Activated B cell treated with CpG ODN at 0.5 μM for 24 hours (primary cell): ENCODE measurements at places on chromosomes 5 and 9. TPM values are rescaled to one million over a fixed set of nuclear protein-coding genes. Genes with fewer than 3 reads are reported as not detected.

- DNase-seq: no peak
Measured at GRCh38 chr9:3696368-3696767, 170.6 kb upstream of the RFX3 start.

DNA sequence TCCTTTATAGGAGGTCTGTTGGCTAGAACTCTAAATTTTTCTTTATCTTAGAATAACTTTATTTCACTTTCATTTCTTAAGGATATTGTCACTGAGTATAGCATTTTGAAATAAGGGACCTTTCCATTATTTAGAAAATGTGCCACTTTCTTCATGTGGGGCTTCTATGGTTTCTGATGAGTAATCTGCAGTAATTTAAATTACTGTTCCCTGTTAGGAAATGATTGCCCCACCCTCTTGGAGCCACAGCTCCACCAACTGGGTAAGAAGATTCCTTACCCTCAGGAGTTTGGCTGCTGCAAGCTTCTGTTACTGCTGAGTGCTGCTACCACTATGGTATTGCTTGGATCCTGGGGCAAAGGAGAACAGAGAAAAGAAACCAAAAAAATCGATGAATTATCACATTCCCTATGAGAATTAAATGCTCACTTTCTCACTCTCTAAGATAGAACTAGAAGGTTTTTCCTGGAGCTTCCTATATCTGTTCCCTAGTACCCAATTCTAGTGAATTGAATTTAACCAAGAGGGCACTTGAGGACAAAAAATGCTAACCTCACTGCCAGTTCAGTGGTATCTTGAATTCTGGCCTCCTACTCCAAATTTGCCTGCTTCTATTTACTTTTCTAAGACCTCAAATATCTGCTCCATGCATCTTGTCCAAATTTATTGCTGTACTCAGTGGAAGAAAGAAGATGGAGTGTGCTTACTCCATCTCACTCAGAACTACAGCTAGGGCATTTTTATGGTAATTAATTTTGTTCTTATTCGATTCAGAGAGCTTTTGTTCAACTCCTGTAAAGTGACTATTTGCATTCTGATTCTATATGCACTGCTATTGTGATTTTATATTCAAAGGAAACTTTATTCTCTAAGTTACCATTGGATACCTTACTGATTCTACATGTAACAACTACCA lies 2111.3 kb downstream of the MAT2B start:
- DNase-seq: no peak

- no peak for DNase-seq
Measured at GRCh38 chr9:110142868-110143481, 65.0 kb downstream of the C9orf152 start.

DNA sequence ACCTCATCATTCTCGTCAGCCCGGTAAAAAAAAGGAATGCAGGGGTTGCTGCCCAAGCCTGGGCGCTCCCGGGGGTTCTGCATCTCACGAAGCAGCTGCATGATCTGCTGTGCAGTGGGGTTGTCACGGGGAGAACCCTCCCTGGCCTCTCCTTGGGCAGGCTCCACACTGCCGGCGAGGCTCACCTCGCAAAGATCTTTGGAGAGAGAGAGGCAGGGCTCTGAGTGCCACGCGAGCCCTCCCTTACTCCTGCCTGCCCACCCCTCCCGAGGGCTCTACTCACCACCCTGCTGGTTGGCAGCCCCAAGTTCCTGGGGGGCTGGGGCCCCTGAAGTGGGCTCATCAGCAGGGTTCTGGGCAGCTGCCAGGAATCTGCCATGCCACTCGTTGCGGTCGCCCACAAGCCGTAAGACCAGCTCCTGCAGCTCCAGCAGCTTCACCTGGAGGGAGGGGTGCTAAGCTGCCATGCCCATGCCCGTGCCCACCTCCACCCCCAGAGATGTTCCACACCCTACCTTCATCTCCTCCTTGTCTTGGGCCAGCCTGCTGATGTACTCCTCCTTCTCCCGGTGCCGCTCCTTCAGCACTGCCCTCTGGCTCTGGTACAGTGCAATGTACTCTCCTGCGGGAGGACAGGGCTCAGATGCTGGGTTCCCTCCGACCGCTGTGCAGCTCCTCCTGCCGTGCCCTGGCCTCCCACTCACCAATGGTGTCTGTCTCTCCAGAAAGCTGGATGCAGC lies 18.6 kb downstream of the GOLGA2 start:
- DNase-seq: no peak

DNA sequence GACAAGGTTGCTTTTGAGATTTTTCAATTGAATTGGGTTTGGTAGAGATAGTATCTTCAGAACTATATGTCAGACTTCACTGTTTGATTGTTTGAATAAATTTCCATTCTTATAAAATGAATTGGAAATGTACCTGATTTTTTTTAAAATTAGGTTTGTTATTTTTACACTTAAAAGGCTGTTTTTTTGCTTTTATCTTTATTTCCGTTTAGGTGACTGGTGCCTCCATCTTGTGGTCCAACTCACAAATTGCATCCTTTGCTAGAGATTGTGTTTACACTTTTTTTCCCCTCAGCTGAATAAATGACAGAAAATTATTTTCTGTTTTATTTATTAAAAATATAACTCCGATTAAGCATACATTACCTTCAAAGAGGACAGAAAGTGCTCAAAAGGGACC lies 15.6 kb downstream of the NDUFAF2 start:
- no peak for DNase-seq

DNA sequence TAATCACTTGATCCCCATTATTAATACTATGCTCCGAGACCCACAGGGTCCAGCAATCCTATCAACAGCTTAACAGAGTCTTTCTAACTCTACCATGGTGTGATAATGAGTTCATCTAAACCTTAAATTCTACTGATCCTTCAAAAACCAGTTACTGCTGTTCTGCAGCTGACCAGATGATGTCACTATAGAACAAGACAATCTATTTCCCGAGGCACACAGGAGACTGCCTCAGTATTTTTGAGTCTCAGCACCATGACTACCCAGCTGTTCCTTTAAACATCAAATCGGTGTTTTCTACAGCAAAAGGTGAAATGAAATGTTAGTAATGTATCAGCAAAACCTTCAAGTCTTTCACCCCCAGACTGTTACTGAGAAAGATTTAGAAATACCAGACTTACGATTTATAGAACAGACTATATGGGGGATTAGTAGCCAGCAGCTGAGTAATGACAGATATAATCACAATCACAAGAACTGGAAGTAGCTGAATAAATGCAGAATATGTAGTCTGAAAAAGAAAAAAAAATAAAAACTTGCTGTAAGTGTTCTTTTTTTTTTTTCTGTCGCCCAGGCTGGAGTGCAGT lies 16.9 kb downstream of the DNAJC18 start:
- DNase-seq: no peak

DNA sequence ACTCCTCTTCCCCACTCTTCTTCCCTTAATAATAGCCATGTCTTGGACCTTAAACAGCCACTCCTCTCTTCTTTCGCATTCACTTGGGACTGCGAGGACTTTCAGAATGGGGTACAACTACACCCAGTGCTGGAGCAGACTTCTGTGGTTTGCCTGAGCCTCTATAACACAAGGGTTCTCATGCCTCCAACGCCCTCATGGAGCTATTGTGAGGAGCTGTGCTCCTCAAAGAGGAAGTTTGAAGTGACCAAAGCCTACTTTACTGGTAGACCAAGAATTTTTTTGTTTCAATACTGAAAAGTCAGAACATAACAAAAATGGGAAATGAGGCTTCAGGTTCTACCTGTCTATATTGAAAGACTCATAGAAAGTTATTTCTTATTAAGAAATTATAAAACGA lies 316.4 kb downstream of the PIK3R1 start:
- DNase-seq: no peak

- DNase-seq: no peak
Measured at GRCh38 chr9:1050125-1050895, at the start of gene DMRT2. TSS of gene DMRT2 (plus strand) at chr9:1050357. CDS start at chr9:1051614, 1,257 bp downstream.

GRCh38 chr9:132042324-132042723 lies 37.3 kb downstream of the MED27 start:
- no peak for DNase-seq

DNA sequence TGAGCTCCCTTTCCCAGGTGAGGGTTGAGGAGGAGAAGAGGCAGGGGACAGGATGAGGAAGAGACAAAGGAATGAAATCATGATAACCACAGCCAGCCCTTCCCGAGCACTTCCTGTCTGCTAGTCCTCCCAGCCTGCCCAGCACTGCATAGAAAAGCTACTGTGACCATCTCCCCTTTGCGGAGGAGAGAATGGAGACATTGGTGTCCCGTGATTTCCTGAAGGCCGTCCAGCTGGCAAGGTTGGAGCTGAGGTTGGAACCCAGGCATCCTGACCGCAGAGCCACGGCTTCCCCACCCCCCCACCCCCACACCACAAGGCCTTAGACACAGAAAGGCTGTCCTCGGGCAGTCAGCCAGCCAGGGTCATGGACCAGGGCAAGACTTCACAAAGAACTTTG lies 131.1 kb upstream of the ICE1 start:
- DNase-seq: no peak

LHX3 gene
- total RNA-seq: 0.17 TPM in 1 of 2 replicates, not detected in the other

GRCh38 chr9:103661663-103662062 lies 432.4 kb upstream of the SMC2 start:
- no peak for DNase-seq
